Activated naive CD4-positive, alpha-beta T cell (primary cell): ENCODE measurements at places on chromosomes 1 and 21.

DNA sequence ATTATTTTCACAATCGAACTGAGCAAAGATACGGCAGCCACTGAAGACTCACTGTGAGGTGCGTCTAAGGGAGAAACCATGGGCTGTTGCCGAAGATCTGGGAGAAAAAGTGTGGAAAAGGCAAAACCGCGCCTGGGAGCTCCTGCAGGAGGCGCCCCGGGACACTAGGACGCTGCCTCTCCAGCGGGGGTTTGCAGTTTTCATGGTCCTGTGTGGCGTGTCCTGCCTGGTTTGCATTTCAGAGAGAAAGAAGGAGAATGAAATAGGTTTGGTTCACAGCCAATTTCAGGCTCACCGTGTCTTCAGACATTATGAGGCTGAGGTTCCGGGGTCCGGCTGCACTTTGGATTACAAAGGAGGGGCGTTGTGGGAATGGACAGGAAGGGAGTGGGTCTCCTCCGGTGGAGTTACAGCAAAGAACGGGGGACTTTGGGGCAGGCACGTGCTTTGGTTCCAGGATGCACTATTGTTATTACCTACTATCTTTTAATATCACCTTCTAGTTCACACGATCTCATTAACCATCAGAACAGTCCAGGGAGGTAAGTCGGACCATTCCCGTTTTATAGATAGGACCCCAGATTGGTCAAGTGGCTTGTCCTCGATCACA is 179.8 kb downstream of the DYRK1A start:
- no peak for DNase-seq

DNA sequence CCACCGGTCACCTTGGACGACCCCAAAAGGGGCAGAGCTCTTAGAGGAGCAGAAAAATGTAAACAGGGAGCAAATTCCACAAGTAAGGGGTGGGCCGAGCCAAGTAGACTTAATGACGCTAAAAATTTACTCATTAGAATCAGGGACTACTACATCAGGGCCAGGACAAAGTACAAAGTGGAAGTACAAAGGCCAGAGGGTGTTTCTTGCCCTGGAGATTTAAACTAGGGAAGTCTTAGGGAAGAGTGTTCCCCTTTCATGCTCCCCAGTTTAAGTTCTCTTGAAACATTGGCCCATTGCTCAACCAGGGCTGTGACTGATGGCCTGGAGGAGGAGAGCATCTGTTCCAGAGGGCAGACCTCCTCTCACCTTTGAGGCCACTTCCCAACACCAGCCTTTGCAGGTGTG is 48.6 kb downstream of the BACH1 start:
- DNase-seq = no peak

DNA sequence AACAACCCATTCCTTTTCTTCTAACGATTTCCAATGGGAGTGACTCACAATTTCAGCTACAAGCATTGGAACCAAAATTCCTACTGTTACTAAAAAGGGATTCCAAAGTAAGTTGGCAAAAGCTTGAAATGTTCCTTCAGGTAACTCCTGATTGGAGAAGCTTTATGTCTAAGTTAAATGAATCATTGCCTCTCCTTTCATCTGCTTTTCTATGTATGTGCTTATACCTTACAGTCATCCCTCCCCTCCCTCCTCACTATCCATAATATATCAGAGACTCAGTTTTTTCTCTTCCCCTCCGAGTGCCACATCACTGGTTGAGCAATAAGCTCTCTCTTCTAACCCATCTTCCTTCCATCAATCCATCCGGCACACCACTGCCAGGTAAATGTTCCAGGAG is 86.8 kb downstream of the TIAM1 start:
- no peak for DNase-seq

- DNase-seq = no peak
Measured at GRCh38 chr1:10918531-10918930, 93.9 kb upstream of the TARDBP start.

DNA sequence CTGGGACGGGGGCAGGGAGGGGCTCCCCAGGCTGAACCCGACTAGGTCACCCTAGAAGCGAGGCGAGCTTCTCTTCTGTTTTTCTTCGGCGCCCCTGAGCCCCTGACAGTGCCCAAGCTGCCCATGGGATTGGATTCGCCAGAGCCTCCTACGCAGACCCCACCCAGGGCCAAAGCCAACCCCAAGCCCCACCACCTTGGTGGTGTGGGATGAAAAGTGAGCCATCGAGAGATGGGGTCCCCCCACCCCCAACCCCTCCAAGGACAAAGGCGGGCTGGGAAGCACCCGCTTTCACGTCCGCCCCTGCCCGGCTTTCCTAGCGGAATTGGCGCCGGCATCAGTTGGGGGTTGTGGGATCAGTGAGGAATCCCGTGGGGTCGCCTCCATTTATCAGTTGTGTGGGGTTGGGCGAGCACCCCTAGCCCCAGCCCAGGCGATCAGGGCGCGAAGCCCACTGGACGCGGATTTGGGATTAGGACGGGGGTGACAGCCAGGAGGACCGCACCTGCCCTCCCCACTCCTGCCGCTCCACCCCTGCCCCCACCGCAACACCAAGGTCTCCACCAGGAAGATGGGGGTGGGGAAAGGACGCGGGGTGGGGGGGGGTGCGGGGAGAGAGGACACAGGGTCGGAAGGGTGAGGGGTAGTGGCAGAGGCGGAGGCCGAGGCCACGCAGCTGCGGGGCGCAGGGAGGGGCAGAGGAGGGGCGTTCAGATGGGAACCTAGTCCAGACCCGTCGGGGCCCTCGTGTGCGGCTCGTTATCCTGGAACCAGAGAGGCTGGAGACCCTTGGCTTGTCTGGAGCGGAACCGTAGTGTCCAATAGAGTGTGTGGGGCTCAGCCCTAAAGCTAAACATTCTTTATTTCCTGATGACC is 4.4 kb downstream of the TSPEAR start:
- DNase-seq = no peak

DNA sequence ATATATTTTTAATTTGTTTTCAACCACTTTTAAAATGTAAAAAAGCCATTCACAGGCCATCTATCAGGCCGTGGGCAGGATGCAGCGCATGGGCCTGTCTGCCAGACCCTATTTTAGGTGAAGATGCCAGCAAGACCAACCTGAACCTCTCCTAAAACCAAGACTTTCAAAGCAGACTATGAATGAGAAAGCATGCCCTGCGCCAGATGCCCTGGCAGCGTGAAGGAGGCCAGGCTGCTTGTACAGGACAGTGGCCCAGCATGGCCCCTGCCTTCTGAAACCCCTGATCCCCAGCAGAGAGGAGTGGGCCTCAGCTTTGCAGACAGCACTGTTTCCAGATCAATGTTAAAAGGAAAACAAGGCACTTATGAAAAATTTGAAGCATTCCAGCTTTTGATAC is 31.6 kb downstream of the WDR4 start:
- no peak for DNase-seq

- no peak for DNase-seq
Measured at GRCh38 chr21:42983103-42983502, 8.7 kb downstream of the PKNOX1 start.

DNA sequence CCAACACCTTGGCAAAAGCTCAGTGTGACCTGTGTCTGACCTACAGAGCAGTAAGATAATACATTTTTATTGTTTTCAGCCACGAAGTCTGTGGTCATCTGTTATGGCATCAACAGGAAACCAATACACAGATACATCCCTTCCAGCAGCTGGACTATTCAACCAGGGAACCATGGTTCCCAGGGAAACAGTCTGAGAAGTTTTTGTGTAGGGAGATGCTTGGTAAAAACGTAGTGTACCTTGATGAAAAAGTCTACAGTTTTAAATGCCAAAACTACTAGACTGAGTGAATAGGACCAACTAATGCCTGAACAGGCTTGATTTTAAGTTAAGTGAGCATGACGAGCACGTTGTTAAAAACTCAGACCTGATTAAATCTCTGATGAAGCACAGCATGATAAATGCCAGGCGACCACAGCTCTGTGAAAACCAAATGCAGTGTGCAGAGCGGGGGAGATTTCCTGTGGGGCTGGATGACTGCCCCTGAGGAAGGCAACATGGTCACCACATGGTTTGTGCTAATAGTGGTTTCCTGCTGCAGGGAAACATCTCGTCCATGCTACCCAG is 228.9 kb downstream of the TNR start:
- no peak for DNase-seq

GRCh38 chr1:157236072-157236471 is 97.9 kb upstream of the ETV3 start:
- no peak for DNase-seq

DNA sequence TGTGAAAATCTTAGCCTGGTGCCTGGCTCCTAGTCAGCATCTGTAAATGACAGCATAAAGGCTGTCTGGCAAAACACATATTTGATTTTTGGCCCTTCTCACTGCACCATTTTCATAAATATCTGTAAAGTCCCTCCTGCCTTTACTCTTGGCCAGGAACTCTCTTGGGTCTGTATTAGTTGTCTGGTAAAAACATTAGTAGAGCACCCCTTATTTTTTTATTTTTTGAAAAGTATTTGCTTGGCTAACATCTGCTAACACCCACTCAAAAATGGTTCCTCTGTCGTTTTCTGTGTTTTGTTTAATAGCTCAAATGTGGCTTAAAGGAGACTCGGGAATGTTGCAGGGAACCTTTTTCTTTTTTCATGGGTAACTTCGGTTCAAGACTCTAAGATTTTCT is 293.4 kb downstream of the HMCN1 start:
- no peak for DNase-seq

- no peak for DNase-seq
Measured at GRCh38 chr1:61980561-61980960, 214.1 kb upstream of the L1TD1 start.
